ENCODE measurements at places on chromosomes 7 and 10. TPM values are rescaled to one million over a fixed set of nuclear protein-coding genes. Genes with fewer than 3 reads are reported as not detected.
A peak's percentile ranks its signal among the peaks of the same experiment; 100 is the strongest.

Gene PALD1
- total RNA-seq, result 7.5 TPM

Gene PON1
- total RNA-seq, result 0.66 TPM

Gene INMT
- total RNA-seq, result 66.7 TPM

Gene PRSS37
- total RNA-seq, result not detected

Gene TMEM72
- total RNA-seq, result not detected

Gene GRM3
- total RNA-seq, result not detected

Gene DNMBP
- 20.6 TPM for total RNA-seq

DNA sequence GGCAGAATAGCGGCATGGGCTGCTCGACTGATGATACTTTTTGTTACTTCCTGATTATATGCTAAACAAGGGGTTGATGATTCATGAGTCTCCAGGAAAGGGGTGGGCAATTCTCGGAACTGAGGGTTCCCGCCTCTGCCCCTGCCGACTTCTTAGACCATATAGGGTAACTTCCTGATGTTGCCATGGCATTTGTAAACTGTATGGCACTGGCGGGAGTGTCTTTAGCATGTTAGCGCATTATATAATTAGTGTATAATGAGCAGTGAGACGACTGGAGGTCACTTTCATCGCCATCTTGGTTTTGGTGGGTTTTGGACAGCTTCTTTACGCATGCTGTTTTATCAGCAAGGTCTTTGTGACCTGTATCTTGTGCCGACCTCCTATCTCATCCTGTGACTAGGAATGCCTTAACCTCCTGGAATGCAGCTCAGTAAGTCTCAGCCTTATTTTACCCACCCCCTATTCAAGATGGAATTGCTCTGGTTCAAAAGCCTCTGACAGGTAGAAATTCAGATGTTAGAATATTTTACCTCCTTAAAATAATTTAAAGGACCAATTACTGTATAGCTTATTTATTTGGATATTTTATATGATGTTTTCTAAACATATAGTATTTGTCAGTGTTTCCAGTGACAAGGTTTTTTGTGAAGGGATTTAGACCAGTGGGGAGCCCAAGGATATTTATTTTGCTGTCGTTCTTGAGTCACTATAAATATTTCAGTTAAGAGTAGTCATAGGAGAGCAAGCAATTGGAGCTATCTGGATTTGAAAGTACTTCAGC is 90.1 kb upstream of the PIK3CG start:
- no peak for DNase-seq
- no peak overlapping the region for H3K27ac ChIP-seq
- H3K27me3 ChIP-seq, result no peaks in the 10 kb centered on the region
- no peak overlapping the region for H3K4me3 ChIP-seq
- no peaks in the 10 kb centered on the region for H3K4me1 ChIP-seq

GRCh38 chr10:68171539-68172080 is 60.3 kb downstream of the ATOH7 start:
- no peak for DNase-seq
- no peaks in the 10 kb centered on the region for H3K4me1 ChIP-seq
- no peak overlapping the region for H3K27ac ChIP-seq

GRCh38 chr7:70554646-70555045 is 577.3 kb upstream of the GALNT17 start:
- no peak for DNase-seq
- H3K27me3 ChIP-seq, result no peaks in the 10 kb centered on the region
- no peaks in the 10 kb centered on the region for H3K4me1 ChIP-seq
- no peak overlapping the region for H3K27ac ChIP-seq

DNA sequence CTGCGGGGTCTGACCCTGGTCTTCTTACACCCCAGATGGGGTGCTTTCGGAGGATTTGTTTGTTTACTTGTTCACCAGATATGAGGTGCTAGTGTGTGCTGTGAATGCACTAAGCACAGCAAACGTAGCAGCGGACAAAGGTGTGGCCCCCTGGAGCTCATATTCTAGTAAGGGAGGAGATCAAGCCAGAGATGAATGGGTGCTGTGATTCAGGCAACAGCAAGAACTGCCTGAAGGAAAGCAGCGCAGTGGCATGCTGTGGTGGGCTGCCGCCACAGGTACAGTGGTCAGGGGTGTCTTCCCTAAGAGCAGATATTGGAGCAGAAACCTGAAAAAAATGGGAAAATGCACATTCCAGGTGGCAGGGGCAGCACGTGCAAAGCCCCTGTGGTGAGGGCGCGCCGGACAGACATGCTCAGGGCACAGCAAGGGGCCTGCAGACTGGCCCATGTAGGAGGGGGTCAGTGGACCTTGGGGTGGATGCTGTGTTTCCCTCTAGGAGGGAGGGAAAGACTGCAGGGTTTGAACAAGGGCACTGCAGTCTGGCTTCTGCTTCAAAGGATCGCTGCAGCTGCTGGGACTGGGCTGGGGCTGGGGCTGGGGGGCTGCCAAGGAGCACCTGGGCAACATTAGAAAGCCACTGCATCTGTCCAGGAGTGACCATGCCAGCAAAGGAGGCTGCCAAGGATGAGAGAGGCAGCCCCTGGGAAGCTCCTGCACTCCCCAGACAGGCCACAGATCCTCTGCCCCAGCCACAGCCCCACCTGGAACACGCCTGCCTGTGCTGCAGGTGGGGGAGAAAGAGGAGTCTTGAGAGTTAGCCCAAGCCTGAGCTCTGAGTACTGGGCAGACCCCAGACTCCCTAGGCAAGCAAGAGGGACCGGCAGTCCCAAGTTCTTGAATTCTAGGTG is 927 bp upstream of the DEPP1 start:
- no peaks in the 10 kb centered on the region for H3K36me3 ChIP-seq
- no peaks in the 10 kb centered on the region for H3K27me3 ChIP-seq
- peak overlapping the region; percentile 95 for H3K27ac ChIP-seq
- H3K4me1 ChIP-seq, result peaks cover 16% of the 10 kb centered on the region
- peak overlapping the region; percentile 69 for H3K4me3 ChIP-seq

DNA sequence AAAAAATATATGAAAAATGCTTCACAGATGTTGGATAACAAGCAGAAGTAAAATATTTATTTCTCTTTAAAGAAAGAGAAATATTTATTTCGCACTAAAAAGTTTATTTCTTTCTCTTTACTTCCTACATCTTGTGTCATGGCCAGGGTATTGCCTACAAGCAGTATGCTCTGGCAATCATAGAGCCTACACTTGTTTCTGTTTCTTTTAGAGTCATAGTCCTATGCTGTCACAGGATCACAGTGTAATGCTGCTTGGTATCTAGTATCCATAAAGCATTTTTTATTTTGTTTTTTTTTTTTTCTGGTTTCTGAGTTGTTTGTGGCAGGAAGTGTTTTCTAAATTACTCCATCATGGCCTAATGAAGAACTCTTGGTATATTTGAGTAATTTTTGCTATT is 116.0 kb downstream of the ATRNL1 start:
- no peak for DNase-seq
- H3K4me3 ChIP-seq, result no peak overlapping the region
- H3K27me3 ChIP-seq, result no peaks in the 10 kb centered on the region
- H3K27ac ChIP-seq, result no peak overlapping the region
- no peaks in the 10 kb centered on the region for H3K4me1 ChIP-seq
- no peaks in the 10 kb centered on the region for H3K36me3 ChIP-seq

DNA sequence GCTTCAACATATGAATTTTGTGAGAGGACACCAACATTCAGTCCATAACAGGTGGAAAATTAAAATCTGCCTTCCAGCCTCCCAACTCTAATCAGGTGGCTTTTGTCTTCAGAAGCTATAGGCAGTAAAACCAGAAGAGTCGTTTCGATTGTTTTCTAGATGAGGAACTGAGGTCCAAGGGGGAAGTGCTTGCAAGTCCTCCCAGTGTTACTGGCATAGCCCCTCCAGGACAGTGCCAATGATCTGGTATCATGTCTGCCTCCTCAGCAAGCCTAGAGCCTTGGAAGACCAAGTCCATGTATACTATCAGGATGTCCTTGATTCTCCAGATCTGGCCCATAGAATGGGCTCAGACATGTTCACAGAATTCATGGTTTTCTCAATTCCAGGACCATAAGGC is 16.9 kb downstream of the CYP26A1 start:
- DNase-seq, result no peak
- no peaks in the 10 kb centered on the region for H3K4me1 ChIP-seq
- no peak overlapping the region for H3K4me3 ChIP-seq
- no peaks in the 10 kb centered on the region for H3K27me3 ChIP-seq
- no peak overlapping the region for H3K27ac ChIP-seq
- no peaks in the 10 kb centered on the region for H3K36me3 ChIP-seq

- H3K4me1 ChIP-seq, result no peaks in the 10 kb centered on the region
- no peak for DNase-seq
- H3K27me3 ChIP-seq, result no peaks in the 10 kb centered on the region
- H3K27ac ChIP-seq, result no peak overlapping the region
Observed at GRCh38 chr10:82865366-82865765, 990.4 kb downstream of the NRG3 start.

DNA sequence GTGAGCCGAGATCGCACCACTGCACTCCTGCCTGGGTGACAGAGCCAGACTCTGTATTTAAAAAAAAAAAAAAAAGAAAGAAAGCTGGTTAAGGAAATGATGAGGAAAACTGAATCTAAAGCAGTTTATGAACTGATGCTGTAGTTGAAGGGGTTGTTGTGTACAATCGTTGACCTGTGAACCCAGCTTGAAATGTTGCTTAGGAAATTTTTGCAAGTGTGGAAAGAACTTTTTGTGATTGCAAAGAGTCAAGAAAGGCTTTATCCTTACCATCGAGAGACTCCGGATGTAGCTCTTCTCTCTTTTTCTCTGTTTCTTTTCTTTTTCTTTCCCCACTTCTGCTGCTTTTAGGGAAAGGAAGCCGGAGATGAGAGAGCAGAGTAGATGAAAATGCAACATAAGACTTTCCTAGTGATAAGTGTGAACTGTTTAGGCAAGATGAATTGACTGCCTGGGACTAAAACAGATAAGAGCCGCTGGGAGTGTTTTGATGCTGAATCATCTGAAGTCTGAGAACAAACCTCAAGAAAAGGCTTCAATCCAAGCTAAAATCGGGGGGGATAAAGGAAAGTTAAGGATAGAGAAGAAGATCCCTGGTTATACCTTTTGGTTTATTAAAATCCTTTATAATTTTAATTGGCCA is 69.0 kb downstream of the TAF3 start:
- no peak overlapping the region for H3K27ac ChIP-seq
- no peak overlapping the region for H3K4me3 ChIP-seq
- H3K36me3 ChIP-seq, result no peaks in the 10 kb centered on the region
- no peaks in the 10 kb centered on the region for H3K4me1 ChIP-seq
- no peak for DNase-seq
- H3K27me3 ChIP-seq, result no peaks in the 10 kb centered on the region

- no peak for DNase-seq
- no peak overlapping the region for H3K4me3 ChIP-seq
- no peak overlapping the region for H3K27ac ChIP-seq
- no peaks in the 10 kb centered on the region for H3K27me3 ChIP-seq
- H3K4me1 ChIP-seq, result no peaks in the 10 kb centered on the region
- H3K36me3 ChIP-seq, result no peaks in the 10 kb centered on the region
Observed at GRCh38 chr7:28201131-28201530, 20.5 kb upstream of the JAZF1 start.

- H3K4me1 ChIP-seq, result no peaks in the 10 kb centered on the region
- H3K36me3 ChIP-seq, result no peaks in the 10 kb centered on the region
- no peak overlapping the region for H3K27ac ChIP-seq
- DNase-seq, result no peak
Observed at GRCh38 chr10:103812432-103812831, 42.9 kb downstream of the SH3PXD2A start.

GRCh38 chr7:1818575-1819258 is 148.6 kb downstream of the ELFN1 start:
- no peak for DNase-seq
- no peaks in the 10 kb centered on the region for H3K27me3 ChIP-seq
- no peaks in the 10 kb centered on the region for H3K4me1 ChIP-seq
- no peaks in the 10 kb centered on the region for H3K36me3 ChIP-seq
- no peak overlapping the region for H3K4me3 ChIP-seq
